Stimulated activated naive CD8-positive, alpha-beta T cell treated with anti-CD3 and anti-CD28 coated beads, Interleukin-15, amount 100 ng/mL, for 72 hours (primary cell): ENCODE measurements at places on chromosomes 5 and 9.

GRCh38 chr5:111454198-111454622 lies 58.1 kb downstream of the STARD4 start:
- DNase-seq, result no peak

DNA sequence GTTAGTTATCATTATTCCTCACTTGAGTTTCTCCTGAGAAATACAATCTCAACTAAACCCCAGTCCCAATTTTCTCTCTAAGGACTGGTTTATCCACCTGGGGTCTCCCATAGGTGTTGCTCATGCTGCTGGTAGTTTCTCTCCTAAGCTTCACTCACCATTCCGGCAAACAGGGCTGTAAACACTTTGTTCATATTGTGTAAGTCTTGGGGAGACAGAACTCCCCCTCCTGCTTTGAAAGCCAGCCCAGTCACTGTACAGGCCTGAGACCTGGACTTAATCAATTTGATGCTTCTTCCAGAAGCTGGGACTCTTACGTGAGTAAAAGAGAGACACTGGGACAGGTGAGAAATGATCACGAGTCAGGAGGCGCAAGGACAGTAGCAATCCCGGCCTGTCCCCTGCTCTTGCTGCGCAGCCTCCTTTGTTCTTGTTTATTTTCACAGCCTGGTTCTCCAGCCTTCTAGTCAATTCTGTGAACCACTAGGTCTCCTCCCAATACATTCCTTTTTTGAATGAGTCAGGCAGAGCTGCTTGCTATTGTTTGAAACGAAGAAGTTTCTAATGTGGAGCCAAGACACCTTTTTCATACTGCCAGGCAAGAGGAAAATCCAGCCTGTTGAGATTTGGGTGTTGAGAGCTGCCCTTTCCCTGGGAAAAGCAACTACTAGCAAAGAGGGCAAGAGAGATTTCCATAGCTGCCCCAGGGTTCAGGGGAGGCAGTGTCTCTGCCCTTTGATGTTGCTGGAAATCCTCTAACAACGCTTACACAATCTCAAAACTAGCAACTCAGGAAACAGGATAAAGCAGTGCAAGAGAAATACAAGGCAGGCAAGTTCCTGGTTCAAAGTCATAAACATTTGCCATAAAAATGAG lies 9.2 kb upstream of the SHROOM1 start:
- DNase-seq, result no peak

- no peak for DNase-seq
These were observed 20.5 kb downstream of the POLR3G start for GRCh38 chr5:90495146-90495545.

DNA sequence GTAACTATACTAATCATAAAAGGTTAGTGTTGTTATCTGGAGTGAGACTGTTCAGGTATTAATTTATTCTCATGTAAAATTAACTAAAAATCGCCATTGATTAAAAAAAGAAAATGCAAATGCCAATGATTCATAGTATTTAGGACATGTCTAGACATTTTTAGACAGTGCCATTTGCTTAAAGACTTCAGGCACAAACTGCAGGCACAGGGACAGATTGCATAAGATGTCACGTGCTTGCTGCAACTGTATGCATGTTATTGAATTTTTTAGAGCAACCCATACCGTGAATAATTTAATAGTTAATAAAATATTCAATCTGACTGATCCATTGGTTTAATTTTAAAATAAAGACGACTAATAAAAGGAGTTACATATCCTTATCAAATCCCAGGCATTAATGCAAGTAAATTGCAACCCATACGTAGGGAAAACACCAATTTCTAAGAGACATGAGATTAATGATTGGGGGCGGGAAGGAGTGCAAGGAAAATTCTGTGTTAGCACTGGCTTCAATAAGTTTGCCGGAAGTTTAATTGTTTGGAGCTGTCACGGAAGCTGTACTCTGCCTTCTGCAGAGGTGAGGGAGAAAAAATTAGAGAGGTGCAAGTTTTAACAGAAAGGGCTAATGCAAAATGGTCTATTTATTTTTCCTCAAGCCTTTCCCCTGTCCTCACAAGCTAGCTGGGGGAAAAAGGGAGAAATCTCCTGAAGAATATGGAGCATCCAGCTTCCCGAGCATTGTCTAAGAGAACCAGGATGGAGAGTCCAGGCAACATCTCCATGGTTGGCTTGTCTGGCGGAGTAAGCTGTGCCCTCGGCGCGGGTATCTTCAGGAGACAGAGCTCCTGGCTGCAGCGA lies 2.9 kb downstream of the EDIL3 start:
- no peak for DNase-seq

DNA sequence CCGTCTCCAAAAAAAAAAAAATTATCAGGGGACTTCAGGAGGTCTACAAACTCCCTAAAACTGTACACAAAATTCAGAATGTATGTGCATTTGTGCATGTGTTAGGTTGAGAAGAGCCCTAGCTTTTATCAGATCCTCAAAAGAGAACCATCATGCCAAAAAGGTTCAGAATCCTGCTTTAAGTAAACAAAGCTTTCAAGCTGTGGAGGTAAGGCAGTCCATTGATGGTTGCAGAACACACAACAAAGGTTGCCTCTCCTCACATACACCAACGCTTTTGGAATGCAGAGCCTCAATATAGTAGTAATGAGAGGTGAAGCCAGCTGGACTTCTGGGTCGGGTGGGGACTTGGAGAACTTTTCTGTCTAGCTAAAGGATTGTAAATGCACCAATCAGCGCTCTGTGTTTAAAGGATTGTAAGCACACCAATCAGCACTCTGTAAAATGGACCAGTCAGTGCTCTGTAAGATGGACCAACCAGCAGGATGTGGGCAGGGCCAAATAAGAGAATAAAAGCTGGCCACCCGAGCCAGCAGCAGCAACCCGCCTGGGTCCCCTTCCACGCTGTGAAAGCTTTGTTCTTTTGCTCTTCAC lies 57.9 kb upstream of the RNF38 start:
- DNase-seq, result no peak

DNA sequence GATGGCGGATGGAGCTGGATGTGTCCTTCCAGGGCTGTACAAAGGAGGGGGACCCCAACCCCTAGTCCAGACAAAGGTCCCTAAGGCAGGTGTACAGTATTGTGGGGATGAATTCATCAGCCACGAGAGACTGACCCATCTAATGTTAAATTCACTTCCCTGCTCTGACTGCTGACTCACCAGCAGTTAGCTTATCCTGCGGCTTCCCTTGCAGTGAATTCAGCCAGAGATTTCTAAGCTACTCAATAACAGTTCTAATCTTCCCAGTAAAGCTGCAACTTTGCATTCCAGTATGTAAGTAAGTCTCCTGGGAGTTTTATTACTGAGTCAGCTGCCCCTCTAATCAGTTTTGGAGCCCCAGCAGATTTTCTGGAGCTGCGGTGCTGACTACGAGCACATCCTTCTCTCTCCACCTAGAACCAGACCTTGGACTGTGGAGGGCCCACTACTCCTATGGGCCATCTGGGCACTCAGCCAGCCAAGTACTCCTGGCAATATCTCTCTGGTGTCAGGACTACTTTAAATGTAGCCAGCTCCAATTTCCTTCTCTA lies 16.1 kb downstream of the B4GALT1 start:
- no peak for DNase-seq

DNA sequence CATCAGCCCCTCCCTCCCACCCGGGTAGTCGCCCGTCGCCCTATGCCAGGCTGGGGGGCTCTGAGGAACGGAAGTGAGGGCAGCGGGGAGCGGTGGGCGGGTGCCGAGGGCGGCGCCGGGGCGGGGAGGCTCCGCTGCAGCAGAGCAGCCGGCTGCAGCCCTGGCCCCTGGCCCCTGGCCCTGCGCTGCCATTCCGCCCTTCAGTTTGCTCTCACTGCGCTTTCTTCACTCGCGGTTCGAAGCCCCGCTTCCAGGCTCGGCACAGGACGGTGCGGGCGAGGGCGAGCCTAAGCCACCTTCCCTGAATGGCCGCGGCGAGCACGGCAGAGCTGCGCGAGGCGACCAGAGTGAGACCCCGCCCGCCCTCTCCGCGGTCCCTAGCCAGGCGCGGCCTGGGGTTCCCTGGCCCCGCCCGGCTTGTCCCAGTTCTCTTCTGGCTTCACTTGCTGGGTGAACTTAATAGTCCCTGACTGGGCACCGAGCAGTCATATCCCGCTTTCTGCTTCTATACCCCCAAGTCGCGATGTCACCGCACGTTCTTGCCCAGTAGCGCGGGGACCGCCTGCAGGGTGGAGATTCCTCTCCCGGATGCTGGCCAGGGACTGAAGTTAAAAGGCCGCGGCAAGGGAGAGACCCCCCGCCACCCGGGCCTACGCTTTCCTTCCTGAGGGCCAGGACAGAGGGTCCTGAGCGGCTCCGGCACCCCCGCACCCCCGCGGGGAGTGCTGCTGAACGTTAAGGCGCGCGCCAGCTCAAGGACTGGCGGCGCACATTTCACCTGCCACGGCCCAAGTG lies 623 bp upstream of the TRIM36 start:
- DNase-seq, result peak; percentile 40
